Dermis blood vessel endothelial cell (primary cell): ENCODE measurements at places on chromosomes 7 and 10. TPM values are rescaled to one million over a fixed set of nuclear protein-coding genes. Genes with fewer than 3 reads are reported as not detected.

Gene SPDYE11
- total RNA-seq: not detected in 2 replicates

Gene HOXA9
- total RNA-seq: 9.0 and 11.8 TPM in 2 replicates

- DNase-seq: no peak
These were observed 61.3 kb downstream of the PIP4K2A start for GRCh38 chr10:22652988-22653481.

GRCh38 chr10:68560186-68560942 lies at the start of gene TET1:
Gene TET1, plus strand, starts transcription at chr10:68560337. Its CDS starts 12,002 bp downstream, at chr10:68572339.
- DNase-seq: peak; percentile 43

DNA sequence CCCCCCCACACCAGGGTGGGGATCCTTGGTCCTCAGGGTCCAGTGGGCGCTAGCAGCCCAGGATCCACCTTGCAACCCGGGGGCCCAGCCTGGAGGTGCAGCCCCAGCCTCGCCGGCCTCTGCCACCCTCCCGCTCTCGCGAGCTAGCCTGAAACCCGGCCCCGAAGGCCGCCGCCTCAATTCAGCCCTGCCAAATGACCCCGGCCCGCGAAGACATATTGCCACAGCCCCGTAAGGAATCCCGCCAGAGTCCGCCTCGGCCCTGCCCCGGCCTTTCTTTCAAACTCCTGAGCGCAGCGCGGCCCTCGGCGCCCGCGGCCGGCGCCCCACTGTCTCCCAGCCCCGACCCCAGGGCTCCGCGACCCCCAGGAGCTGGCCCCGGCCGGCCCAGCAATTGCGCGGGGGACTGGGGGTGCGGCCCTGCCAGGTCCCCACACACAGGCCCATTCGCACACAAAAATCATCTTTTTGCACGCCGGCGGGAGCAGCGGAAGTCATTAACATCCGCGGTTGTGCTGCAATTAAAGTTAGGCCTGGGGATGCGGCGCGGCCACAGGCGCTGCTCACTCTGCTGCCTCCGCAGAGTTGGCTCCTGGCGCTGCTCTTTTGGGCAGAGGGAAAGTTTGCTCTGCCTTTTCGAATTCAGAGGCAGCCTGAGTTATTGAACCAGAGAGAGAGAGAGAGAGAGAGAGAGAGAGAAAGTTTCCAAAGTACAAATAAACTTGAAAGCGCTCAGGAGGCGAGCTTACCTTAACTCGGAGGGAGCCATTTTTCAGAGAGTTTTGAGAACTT lies 4.0 kb downstream of the HOXA5 start:
- no peak for DNase-seq

GRCh38 chr7:148556892-148557291 lies 33.7 kb upstream of the C7orf33 start:
- no peak for DNase-seq

DNA sequence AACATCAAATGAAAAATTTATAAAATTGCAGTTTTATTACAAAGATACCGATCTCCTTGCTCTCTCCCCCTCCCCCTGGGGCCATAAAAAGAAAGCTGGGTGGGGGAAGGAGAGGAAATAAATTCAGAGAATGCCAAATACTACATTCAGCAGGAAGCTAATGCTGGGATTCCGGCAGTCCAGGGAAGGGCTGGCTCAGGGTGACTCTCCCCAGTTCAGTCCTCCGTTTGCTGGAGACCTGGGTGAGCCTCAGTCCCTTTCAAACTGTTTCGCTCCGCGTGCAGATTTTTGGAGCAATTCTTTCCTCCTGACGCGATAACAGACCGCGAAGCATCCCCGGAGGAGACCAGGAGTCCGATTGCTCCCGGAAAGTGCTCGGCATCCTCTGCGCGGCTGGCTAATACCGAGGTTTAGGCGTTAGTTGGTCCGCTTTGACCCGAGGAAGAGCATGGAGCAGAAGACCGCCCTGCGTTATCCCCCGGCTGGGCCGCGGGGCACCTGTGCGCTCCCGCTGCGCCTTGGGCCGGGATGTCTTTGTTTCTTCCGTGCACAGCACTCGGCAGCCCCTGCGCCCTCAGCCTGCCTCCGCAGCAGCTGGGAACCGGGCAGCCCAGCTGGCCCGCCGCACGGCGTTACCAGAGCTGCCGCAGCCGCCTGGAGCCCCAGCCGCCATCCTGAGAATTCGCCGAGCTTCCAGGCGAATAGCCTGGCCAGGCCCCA lies 3.9 kb upstream of the HOXA2 start:
- peak; percentile 69 for DNase-seq

DNA sequence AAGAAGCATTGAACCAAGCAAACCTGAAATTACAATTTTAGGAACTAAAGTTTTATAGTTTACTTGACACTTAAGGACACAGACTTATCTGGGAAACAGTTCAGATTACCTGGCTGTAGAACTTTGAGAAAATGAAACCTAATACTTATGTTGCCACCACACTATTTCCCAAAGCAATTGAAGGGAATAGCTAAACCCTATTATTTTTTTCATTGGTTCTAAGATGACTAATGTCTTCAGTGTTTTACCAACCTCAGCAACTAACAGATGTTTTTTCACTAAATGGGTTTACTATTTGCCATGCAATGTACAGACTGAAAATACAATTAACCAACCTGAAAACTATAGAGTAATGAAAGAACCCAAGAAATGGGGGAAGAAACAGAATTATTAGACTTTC lies 689.6 kb downstream of the SORCS1 start:
- DNase-seq: no peak

- no peak for DNase-seq
These were observed 3.8 kb downstream of the CLIP2 start for GRCh38 chr7:74292757-74293576.

- no peak for DNase-seq
These were observed 25.9 kb upstream of the RBM20 start for GRCh38 chr10:110618230-110618610.

GRCh38 chr10:104548090-104548489 lies 93.0 kb upstream of the SORCS3 start:
- no peak for DNase-seq

DNA sequence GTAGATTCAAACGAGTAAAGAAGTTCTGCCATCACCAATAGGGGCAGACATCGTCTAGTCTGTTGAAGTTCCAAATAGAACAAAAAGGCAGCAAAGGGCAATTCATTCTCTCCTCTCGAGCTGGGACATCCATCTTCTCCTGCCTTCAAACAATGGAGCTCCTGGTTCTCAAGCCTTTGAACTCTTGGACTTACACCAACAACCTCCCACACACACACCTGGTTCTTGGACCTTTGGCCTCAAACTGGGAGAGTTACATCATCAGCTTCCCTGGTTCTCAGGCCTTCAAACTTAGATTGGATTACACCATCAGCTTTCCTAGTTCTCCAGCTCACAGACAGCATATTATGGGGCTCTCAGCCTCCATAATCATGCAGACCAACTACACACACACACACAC lies 9.8 kb upstream of the GIMAP5 start:
- peak; percentile 77 for DNase-seq
